ENCODE measurements at places on chromosomes 4 and X.

- no peak for DNase-seq
Measured at GRCh38 chrX:74178536-74178935, 125.4 kb upstream of the ZCCHC13 start.

GRCh38 chr4:101211146-101211553 lies 136.2 kb downstream of the PPP3CA start:
- DNase-seq, result no peak

- no peak for DNase-seq
Measured at GRCh38 chr4:147056940-147057610, 111.4 kb upstream of the TTC29 start.

- no peak for DNase-seq
Measured at GRCh38 chr4:18100657-18101056, 79.1 kb upstream of the LCORL start.

DNA sequence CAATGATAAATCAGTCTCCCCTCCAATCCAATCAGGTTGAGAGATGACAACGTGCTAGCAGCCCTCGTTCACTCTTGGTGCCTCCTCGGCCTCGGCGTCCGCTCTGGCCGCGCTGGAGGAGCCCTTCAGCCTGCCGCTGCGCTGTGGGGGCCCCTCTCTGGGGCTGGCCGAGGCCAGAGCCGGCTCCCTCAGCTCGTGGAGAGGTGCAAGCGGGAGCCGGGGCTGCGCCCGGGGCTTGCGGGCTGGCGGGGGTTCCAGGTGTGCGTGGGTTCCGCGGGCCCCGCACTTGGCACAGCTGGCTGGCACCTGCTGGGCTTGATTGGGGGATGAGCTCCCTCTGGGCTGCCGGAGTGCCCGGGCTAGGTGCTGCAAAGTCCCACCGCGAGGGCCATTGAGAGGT lies 40.9 kb upstream of the PRSS48 start:
- DNase-seq, result no peak

All from amniotic stem cell (primary cell).